OCI-LY7 (cell line): ENCODE measurements at places on chromosomes 12 and 14.

- no peak for DNase-seq
Observed at GRCh38 chr14:61213920-61214319, 67.2 kb downstream of the TMEM30B start.

DNA sequence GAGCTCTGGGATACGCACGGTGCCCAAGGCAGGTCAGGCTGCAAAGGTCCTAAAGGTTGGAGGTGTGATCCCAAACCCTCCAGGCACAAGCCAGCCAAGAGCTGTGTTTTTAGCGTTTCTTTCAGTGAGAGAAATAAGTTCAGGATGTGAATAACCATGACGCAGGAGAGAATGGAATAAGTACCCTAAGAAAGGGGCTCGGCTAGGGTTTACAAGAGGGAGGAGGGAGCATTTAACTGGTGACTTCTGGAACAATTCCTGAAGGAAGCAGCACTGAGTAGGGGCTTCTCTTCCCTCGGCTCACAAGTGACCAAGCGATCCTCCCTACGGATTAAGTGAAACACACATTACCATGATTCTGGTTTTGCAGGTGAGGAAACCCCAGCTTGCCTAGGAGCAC lies 29.4 kb downstream of the SSH1 start:
- no peak for DNase-seq

- DNase-seq: no peak
Observed at GRCh38 chr12:2652401-2653081, 142.2 kb upstream of the FKBP4 start.

DNA sequence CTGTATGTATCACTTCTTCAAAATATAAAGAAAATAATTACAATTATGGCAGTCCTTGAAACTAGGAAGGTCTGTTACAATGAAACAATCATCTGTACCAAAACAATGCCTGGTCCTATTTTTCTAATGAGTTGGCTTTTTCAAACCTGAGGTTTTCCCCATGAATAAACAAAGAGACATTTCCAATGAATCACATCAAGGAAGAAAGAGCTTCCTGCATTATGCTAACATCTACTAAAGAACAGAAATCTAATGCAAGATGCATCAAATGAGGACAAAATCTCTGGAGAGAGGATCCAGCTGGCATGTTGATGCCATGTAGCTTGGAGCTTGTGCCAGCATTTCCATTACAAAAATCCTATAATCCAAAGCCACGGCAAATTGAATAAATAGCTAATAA lies 29.3 kb downstream of the NIN start:
- no peak for DNase-seq

GRCh38 chr12:5612556-5613410 lies 180.9 kb downstream of the NTF3 start:
- no peak for DNase-seq

GRCh38 chr12:15268309-15268708 lies 47.1 kb upstream of the RERG start:
- no peak for DNase-seq

DNA sequence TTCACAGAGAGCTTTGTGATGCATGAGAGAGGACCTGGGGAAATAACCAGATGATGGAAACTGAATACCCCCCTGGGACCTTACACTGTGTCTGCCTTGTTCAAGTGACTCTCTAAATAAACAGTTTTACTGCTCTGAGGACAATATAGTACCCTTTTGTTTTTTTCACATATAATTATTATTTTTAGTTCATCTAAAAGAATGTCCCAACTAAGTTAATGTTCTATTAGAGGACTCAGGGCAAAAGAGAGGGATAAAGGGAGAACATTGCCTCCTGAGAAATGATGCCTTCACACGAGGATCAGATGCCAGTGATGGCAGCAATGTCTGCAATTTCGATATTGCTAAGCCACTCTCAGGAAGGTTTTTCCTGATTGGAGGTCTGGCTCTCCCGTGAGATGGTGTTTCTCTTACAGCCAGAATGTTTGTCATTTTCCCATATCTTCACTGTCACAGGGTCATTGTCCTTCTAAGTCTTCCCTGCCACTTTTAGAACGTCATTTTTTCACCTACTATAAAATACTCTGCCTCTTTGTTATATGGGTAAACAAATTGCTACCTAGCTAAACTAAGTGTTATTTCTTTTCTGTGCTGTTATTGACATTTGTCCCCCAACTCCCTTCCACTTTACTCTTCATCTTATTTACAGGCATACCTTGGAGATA lies 201.6 kb downstream of the RAD51B start:
- DNase-seq: no peak

GRCh38 chr14:77654001-77654441 lies 37.6 kb upstream of the SPTLC2 start:
- DNase-seq: no peak

- no peak for DNase-seq
Observed at GRCh38 chr12:69732088-69732487, 6.6 kb upstream of the RAB3IP start.

DNA sequence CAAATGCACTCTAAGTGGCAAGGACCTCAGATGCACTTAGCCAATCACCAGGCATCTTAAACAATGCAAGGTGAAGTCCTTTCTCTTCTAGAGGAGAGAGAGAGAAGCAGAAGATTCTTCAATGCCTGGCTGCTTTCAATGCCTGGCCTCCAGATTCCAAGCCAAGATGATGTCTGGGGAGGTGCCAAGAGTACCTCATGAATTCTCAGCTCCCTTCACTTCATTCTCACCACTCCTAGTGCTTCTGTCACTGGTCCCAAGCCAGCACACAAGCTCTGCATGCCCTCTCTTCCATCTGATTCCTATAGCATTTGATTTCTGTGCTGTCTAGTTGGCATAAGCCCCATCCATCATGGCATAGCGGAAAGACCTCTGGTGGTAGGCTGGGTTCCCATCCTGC lies 225.0 kb downstream of the KSR2 start:
- no peak for DNase-seq

DNA sequence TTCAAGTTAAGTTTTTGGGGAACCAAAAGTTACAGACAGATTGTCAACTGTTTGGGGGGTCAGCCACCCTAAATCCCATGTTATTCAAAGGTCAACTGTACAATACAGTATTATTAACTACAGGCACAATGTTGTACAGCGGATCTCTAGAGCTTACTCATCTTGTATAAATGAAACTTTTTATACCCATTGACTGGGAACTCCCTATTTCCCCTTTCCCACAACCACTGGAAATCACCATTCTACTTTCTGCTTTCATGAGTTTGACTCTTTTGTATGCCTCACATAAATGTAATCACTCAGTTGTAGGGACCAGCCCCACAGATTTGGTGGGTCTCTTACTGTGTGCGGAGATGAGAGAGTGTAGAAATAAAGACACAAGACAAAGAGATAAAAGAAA lies 57.8 kb downstream of the SLCO1B3 start:
- DNase-seq: no peak

DNA sequence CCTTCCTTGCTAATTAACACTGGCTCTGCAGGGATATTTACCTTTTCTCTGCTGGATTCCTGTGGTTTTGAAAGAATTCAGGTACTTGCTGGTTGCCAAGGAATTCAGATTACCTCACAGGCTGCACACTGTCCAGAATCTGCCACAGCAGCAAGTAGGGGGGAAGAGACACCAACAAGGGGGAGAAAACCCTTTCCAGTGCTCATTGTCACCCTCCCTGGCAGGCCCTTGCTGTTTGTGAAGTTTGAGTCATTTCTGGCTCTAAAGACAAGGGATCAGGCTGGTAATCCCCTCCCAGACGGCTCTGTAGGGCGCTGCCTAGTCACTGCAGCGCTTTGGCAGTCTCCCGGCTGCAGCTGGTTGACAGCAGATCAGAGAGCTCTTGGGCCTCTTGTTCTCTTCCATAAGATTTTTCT lies 50.8 kb downstream of the TTLL5 start:
- DNase-seq: no peak

DNA sequence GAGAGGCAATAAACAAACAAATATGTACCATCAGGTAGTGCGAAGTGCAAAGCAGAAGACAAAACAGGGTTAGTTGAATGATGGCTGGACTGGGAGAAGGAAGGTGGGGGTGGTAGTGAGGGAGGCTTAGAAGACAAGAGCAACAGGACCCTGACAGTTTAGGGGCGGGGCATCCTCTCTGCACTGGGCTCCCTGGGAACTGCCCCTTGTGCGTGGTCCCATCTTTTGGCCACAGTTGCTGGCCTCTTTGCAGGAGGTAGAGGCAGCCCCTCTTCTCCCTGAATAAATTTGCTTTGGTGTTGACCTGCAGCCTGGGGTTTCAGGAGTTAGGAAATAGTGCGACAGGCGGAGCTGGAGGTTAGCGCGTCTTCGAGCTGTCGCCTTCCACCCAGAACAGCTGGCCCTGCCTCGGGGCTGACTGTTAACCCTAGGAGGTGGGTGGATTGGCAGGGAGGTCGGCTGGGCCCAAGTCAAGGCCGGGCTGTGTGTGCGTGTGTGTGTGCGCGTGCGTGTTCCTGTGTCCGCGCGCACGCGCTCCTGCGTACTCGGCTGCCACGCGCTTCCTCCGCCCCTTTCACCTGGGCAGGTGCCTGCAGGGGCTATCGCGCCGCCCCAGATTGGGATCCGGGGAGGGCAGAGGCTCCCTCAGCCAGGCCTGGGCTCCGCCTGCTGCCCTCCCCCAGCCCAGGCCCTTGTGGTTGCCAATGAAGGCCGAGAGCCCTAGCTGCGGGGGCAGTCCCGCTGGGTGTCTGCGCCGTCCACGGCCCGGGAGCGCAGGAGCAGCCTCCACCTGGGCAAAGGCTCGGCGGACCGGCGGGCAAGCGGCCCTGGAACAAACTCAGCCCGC lies 180.8 kb downstream of the ADCK1 start:
- DNase-seq: no peak

GRCh38 chr12:1935242-1935641 lies 16.8 kb upstream of the CACNA2D4 start:
- DNase-seq: no peak

DNA sequence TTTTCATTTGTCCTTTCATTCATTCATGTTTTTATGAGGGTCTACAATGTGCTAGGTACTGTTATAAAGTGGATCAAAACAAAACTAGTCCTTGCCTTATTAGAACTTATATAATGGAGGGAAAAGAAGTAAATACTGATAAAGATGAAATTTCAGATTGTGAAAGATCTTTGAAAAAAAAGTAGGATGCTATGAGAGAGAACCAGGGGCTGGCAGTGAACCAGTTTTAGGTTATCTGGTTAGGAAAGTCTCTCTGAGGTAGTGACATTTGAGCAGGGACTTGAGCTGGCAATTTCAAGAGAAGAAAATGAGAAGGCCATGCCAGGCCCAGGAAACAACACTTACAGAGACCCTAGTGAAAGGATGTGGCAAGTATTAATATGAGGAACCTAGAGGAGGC lies 57.3 kb upstream of the E2F7 start:
- no peak for DNase-seq

- DNase-seq: no peak
Observed at GRCh38 chr14:103854822-103855733, 7.7 kb upstream of the PPP1R13B start.

DNA sequence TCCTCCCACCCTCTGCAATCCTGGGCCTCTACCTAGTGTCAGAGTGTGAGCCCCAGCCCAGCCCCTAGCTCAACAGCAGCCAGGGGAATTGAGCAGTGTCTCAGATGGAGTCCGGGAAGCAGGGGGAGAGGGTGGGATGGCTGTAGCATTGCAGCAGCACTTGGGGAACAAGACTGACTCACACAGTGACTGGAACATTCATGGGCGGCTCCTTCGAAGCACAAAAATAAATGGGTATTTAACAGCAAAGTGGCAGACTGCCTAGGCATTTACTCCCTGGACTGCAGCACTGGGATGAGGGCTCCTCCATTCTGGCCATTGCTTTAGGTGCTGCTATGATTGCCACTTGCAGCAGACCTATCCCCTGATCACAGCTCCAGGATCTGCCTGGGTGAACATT lies 46.0 kb upstream of the STK38L start:
- no peak for DNase-seq

DNA sequence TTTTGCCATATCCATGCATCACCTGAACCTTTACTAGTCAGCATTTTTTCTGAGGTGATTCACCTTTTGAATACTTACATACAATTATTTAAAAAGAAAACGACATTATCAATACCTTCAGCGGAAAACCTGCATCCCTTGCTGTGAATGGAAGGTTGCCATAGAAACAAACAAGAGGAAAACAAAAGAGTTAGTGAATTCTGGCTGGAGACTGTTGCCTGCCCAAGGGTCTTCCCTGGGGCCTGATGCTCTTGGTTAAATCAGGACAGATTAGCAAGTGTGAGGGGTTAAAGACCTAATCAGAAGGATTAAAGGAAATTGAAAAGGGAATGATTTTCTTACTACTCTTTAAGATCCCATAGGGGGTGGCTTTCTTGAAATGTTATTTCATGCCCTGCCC lies 96.0 kb upstream of the WSCD2 start:
- no peak for DNase-seq

- DNase-seq: no peak
Observed at GRCh38 chr12:49340095-49340870, 3.3 kb upstream of the C1QL4 start.

GRCh38 chr12:54357506-54358190 lies 6.6 kb downstream of the GPR84 start:
- DNase-seq: no peak

DNA sequence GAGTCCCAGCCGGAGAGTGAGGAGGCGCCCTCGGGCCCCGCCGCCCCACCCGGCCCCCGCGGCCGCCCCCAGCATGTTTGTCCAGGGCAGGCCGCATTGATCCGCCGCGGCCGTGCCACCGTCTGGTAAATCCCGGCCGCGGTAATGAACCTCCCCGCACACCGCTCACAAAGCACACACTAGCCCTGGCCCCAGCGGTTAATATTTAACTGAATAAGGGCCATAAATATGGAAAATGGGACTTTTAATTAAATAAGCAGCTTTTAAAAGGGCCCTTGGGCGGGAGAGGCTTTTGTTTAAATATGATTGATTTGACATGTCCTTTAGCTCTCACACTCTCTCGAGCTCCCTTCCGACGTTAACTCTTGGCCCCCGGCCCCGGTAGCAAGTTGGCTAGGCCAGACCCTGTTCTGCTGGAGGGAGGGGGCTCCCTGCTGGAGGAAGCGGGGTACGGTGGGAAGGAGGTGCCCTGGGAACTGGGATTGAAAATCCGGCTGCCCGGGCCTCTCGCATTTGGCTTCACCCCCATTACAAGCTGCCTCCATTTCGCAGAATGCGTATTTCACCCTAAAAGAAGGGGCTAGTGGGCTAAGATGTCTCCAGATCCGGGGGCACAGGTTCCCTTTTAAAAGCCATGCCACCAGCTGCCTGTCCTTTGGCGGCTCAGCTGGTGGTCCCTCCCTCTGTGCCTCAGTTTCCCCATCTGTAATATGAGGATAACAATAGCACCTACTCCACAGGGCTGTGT lies 199.8 kb downstream of the RBM19 start:
- DNase-seq: no peak

DNA sequence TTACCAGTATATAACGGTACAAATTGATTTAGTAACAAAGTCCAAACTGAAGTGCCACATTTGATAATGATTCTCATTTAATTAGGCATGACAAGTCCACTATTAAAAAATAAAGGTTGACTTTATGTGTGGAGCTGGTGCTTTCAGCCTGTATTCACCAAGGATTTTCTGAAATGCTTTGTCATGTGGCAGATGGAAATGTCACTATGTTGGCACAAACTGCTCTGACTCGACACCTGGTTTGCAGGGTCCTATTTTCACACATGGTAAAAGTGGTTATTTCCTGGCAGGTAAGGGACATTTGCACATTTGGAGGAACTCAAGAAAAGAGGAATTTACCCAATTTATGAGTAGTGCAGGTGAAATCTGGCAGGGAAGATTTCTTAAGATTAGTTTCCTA lies 572.6 kb upstream of the MDGA2 start:
- no peak for DNase-seq

- DNase-seq: no peak
Observed at GRCh38 chr12:19596434-19597166, 157.3 kb downstream of the AEBP2 start.
